ENCODE measurements at places on chromosomes 7 and 10.
A peak's percentile ranks its signal among the peaks of the same experiment; 100 is the strongest.

- peak; percentile 55 for DNase-seq
These were observed 37.4 kb upstream of the OPALIN start for GRCh38 chr10:96395931-96396877.

GRCh38 chr7:9264395-9264794, 831.0 kb downstream of the NXPH1 start:
- DNase-seq, result no peak

DNA sequence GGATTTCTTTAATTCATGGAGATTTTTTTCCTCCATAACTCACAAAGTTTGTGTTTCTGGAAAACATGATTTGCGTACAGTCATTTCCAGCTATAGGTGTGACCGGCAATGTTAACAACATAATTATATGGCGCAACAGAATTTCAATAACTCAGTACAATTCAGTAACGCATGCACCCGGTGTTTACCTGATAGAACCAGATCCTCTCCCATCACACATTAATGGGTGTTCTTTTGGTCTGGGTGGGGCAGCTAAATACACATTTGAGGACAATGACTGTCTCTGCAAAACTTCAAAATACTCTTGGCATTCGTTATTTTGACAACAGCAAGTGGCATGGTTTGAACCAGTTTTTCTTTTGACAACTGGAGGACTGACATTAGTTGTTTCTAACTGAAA, 102.3 kb downstream of the KLF6 start:
- no peak for DNase-seq

DNA sequence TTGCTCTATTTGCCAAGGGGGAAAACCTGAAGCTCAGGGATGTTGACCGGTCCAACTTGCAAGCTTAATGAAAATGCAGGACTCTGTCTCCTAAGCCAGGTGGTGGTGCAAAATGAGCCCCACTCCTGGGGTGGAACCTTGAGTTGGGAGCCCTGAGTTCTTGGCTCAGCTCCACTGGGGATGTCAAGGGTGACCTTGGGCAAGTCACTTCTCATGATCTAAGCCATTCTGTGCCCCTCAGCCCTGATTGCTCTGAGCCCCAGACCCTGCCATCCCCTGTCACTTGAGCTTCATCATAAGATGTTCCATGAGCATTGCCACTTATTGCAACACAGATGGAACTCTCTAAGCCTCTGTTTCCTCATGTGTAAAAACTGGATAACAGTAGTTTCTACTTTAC, 33.9 kb downstream of the MYL10 start:
- no peak for DNase-seq

DNA sequence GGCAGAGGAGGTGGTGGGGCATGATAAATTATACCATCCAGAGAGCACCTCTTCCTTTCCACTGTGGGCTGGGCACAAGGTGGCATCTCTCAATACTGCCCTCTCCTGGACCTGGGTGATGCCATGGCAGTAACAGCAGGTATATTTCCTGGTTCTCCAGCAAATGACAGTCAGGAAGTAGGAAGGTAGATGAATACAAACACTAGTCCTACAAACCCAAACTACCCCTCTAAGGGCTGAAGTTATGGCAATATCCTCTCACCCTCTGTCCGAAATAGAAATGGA, 1004.9 kb downstream of the KCNMA1 start:
- no peak for DNase-seq

DNA sequence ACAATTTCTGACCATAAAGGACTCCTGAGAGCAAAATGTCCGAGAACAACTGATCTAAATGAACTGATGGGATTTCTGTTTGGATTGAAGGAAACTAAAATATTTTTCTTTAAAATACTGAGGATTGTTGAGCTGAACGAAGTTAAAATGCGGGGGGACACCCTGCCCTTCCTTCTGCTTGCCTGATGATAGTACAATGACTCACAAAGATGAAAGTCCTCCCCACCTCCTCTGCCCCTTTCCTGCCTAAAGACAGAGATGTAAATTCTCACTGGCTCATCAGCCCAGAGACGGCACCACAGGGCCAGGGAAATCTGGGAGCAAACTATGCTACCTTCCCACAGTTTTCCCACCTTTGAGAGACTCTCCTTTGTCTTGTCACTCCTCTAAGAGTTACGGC, 180.6 kb downstream of the PHTF2 start:
- no peak for DNase-seq

DNA sequence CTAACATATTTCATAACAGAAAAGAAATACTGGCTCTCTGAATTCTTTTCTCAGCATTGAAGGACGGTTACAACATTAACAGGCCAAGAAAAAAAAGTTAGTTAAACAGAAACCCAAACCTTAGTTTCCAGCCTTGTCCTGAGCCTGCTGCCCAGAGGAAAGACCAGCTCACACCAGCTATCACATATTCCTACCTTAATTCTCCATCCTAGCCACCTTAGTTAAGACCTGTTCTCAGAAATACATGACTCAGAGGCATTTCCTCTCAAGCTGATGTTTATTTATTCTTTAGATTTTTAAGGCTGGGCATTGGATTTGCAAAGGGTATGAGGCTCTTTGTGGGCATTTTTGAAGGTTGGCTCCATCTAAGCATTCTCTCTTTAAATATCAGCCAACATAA, 34.3 kb upstream of the ADAM12 start:
- no peak for DNase-seq

DNA sequence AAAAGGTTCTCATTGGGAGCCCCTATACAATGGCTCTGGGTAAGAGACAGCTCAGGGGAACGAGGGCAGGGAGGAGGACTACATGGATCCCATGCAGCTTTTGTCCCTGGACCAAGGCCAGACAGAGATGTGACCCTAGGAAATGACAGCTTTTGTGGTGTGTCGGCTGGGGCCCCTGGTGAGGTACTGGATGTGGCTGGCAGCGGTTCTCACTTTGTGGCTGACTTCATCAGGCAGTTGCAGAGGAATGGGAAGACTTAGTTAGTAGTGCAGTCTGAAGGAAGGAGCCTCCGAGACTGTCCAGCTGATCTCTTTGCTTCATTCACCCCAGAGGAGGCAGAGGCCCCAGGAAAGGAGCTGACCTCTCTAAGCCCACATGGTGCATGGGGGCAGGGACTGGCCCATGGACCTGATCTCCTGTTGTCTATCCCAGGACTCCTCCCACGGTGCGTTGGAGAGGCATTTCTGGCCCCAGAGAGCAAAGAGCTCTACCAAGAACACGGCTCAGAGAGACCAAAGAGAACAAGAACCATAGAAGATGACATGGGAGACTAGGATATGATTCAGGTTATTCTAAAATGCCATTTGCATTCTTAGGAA, 202.9 kb downstream of the RPS24 start:
- DNase-seq, result no peak

GRCh38 chr7:92682903-92683539, 92.8 kb upstream of the FAM133B start:
- no peak for DNase-seq

- no peak for DNase-seq
These were observed 138.9 kb downstream of the PKD1L1 start for GRCh38 chr7:47809387-47809786.

GRCh38 chr7:85748861-85749260, 562.0 kb upstream of the SEMA3D start:
- no peak for DNase-seq

DNA sequence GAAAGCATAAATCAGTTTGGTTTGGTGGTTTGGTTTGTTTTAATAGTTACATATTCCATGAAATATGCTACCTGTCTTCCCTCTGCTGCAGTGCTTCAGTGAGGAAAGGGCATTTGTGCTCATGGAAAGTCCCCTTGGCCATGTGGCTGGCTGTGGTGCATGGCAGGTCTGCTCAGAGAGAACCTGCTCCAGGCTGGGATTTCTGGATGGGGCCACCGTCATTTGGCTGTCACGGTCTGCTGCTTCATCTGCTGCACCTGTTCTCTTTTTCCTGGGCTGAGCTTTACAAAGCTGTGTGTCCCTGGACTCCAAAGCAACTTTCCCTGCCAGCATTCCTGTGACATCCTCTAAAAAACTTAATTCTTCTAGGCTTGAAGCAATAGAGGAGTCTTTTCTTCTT, 8.9 kb downstream of the CDK14 start:
- DNase-seq, result no peak

- no peak for DNase-seq
These were observed 44.1 kb downstream of the PAPSS2 start for GRCh38 chr10:87703771-87704170.

DNA sequence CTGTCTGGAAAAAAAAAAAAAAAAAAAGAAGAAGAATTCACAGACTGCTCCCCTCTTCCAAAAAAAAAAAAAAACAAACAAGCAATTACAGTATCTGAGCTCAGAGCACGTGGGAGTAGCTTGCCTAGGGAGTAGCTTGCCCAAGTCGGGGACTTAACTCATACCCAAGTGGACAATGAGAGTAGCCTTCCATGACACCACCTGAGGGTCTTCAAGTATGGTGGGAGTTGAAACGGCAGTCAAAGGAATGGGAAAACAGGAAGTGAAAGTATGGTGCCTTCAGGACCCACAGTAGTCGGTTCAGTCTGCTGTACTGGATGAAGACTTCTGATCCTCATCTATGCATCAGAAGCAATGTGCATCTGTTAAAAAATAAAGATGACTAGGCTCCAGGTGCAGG, 10.6 kb downstream of the VOPP1 start:
- DNase-seq, result no peak

- DNase-seq, result no peak
These were observed 3.5 kb upstream of the LRRC18 start for GRCh38 chr10:48943096-48943495.

DNA sequence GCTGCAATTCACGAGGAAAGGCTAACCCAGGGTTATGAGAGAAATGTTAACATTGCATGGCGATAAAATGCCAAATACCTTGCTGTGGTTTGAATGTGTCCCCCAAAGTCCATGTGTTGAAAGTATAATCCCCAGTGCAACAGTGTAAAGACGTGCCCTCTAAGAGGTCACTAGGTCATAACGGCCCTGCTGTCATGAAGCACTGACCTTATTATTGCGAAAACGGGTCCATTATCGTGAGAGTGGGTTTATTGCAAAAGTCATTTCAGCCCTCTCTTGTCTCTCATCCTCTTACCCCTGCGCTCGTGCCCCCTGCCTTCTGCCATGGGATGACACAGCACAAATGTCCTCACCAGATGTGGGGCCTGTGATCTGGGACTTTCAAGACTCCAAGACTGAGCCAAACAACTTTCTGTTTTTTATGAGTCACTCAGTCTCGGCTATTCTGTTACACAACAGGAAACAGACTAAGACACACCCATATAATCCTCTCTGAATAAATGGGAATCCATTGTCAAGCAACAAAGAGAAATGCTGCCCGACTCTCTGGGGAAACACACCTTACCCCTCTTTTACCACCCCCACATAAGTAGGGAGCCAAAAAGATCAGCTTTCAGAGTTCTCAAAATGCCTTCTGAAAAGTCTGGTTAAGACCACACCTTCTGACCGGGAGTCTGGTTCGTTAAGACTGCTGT, 73.1 kb upstream of the UCN3 start:
- DNase-seq, result peak; percentile 34

GRCh38 chr7:108146070-108146842, 16.1 kb upstream of the LAMB4 start:
- peak; percentile 23 for DNase-seq

- no peak for DNase-seq
These were observed 23.3 kb downstream of the MYOF start for GRCh38 chr10:93458821-93459257.

DNA sequence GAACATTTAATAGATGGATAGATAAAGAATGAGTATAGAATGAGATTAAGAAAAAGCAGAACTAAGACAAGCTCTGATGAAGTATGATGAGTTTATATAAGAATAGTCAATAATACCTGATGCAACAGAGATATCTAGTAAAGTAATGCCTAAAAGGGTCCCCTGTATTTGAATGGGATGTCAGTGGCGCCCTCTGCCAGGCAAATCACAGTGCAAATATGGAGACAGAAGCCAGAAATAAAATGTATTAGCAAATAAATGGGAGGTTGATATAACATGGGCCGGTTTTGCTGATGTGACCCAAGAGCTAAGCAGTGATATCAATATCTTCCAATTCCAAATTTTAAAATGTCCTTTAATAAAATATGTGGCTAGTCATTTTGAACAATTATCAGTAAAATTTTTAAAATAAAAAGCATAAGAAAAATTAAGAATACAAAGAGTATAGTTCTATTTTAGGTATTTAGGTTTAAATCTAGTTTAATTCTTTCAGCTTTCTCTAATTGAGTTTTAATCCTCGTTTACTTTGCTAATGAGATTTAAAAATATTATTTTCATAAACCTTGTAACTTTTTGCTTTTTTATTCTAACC, 62.6 kb downstream of the ADK start:
- peak; percentile 57 for DNase-seq

- DNase-seq, result peak; percentile 62
These were observed 37.4 kb downstream of the RASGEF1A start for GRCh38 chr10:43229208-43230061.

DNA sequence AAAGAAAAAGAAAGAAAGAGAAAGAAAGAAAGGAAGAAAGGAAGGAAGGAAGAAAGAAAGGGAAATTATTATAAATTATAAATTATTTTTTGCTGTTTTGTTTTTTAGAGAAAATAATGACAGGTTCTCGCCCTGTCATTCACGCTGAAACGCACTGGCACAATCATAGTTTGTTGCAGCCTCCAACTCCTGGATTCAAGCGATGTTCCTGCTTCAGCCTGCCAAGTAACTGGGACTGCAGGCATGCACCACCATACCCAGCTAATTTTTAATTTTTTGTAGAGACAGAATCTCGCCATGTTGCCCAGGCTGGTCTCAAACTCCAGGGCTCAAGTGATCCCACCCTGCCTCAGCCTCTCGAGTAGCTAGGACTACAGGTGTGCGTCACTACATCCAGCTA, 21.6 kb downstream of the MMD2 start:
- no peak for DNase-seq

- DNase-seq, result no peak
These were observed 13.2 kb downstream of the UBTD1 start for GRCh38 chr10:97511711-97512440.

DNA sequence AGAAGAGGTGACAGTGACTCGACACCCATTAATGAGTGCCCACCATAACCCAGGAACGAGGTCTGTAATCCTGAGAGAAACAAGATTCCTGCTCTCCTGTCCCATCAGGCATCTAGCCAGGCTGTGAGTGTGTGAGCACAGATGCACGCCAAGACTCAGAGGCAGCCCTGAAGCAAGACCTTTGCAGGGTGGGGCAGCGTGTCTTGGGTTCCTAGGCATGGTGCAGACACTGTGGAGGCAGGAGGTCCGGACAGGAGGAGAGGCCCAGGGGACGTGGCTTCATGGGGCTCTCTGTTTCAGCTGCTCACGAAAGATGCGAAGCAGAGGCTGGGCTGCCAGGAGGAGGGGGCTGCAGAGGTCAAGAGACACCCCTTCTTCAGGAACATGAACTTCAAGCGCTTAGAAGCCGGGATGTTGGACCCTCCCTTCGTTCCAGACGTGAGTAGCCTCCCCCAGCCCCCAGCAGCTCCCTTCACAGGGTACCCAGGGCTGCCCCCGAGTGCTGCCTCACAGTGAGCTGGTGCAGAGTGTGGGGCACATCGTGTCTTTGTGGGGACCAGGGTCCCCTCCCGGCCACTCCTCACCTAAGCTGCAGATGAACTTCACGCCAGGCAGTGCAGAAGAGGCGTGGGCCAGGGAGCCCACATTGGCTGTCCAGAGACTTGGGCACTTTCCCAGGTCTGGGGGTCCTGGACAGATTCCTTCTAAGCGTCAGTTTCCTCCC, 94.5 kb downstream of the RGS10 start:
- no peak for DNase-seq
